ENCODE measurements at places on chromosomes 3 and 15.

DNA sequence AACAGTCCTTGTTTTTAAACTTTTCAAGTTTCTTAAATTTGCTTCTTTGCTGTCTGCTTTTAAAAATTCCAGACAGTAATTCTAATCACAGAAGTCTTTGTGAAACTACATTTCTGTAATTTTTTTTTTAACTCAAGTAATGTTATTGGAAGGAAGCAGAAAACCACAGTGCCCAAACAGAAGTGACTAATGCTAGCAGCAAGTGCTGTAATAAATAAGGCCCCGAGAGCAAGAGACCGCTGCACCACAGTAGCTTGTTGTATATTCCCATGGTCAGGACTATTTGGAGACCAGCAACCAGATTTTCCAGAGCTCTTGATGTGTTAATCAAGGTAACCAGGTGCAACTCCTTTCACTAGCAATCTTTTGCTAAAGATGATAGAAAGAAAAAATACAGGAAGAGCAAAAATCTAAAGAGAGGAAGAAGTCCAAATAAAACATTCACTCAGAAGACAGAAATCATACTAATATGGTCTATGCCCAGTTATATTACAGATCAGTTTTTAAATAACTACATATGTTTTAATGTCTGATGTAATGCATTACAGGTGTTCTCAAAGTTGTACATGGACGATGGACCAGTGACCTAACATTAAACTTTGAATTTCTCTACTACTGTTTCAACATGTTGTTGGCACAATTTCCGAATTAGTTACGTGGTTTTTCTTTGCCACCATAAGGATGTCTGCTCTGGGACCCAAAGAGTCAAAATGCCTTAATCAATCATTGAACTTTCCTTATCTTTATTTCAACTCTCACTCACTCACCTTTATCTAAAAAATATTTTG lies 36.4 kb downstream of the WWTR1 start:
- DNase-seq = no peak

- DNase-seq = no peak
Observed at GRCh38 chr15:89785774-89786140, 9.6 kb downstream of the MESP2 start.

DNA sequence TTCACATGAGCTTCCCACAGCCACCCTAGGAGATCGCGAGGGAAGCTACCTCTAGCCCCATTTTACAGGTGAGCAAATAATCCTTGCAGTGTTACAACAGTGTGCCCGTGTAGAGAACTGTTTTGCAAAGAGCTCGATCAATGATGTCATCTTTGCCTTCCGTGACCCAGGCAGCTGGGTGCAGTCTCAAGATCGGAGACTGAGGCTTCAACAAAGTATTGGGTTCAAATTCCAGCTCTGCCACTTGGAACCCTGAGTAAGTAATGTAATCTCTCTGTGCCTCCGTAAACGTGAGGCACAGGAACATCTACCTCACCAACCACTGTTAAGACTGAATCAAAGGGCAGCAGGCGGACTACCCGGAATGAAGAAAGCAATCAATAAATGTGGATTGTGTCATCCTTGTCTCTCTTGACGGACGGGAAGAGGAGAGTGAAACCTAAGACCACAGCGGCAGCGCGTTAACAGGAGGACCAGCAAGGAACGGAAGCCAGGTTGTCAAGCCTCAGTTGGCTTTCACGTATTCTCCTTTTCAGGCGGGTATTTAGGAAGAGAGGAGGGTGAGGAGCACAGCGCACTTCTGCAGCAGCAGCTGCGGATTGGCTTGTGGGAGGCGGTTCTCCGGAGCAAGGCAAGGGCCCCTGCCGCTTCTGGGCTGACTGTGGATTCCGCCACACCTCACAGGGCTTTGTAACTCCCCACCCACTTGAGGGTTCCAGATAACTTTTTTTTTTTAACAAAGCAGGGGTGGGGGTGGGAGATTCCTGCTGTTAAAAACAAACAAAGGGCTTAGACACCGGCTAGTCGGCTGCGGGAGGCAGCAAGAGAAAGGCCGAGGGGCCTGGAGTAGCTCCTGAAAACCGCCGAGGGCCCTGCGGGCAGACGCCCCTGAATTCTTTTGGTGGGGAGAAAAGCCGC lies 1.5 kb upstream of the SMAD3 start:
- no peak for DNase-seq

GRCh38 chr15:101694261-101694660 lies 30.0 kb downstream of the TARS3 start:
- DNase-seq = no peak
